Tongue (tissue), 3 donors: ENCODE measurements at places on chromosomes 5 and 9.

- DNase-seq = no peak
These were observed 101.6 kb downstream of the FBXW11 start for GRCh38 chr5:171904886-171905285.

DNA sequence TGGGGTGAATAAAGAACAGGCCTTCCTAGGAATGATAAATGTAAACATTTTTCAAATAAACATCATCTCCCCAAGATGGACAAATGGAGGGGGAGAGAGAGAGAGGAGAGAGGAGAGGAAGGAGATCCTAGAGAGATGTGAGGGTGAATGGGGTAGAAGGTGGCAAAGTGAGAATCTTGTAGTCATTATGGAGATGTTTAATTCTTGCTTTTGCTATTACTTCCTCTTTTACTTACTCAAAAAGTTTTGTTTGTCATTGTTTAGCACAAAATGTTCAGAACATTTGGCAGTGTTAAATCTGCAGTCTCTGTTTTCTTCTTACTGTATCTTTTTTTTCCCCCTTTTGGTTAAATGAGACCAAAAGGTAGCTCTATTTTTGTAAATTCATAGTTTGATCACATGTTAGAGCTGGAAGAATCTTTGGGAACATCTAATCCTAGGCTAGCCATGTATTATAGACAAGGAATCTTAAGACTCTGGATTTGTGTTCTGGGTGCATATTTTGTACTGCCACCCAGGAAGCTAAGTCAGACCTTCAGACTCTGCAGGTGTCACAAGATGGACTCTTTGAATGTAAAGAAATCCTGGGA, 266.1 kb downstream of the NTRK2 start:
- no peak for DNase-seq

- no peak for DNase-seq
These were observed 595.6 kb downstream of the CAAP1 start for GRCh38 chr9:26296910-26297572.

DNA sequence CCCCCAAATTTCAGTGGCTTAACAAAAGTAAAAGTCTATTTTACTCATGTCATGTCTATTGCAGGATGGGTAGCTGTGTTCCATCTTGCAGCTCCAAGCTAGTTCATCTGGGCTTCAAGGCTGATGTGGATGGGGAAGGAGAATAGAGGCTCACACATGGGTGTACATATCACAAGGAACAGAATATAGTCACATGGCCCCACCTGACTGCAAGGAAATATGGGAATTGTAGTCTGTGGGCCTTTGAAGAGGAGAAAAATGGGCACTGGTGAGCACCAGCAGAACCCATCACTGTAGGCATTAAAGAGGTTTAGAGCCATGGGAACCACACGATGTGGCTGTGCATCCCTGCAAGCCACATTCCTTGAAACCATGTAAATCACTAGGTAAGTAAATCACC, 17.9 kb upstream of the TRIO start:
- no peak for DNase-seq

DNA sequence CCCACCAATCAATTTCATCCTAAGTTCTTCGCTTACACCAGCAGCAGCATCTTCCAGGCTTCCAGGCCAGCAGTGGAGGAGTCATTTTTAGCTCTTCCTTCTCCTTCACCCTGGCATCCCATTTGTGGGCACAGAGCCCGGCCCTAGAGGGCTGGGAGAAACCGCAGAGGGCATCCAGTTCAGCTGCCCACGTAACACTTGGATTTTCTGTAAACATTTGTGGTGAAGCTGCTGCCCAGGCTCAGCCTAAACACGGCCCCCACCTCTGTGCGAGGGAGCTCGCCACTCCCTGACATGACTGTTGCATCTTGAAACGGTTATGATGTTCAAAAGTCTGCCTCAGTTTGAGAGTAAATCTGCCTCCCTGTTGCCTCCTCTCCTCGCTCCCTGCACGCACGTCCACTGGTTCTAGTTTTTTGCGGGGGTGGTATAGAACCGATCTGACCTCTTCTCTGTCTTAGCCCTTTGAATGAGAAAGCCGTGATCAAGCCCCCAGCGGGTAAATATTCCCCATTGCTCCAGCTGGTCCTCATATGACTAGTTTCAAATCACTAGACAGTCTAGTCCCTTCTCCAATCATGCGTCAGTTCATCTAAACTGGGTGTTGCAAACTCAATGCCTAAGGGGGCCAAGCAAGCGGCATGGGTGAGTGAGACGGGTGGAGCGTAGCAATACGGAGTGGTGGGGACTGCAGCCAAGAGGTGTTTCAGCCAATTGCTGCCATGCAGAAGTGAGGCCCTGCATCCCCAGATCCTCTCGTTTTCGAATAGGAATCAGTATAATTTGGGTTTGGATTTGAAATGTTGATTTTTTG, 34.9 kb upstream of the N4BP3 start:
- DNase-seq = peak; percentile 10

- peak; percentile 70 for DNase-seq
These were observed 71.9 kb downstream of the ACTL7B start for GRCh38 chr9:108783731-108784495.

GRCh38 chr9:13994240-13994639, 319.7 kb downstream of the NFIB start:
- DNase-seq = no peak

DNA sequence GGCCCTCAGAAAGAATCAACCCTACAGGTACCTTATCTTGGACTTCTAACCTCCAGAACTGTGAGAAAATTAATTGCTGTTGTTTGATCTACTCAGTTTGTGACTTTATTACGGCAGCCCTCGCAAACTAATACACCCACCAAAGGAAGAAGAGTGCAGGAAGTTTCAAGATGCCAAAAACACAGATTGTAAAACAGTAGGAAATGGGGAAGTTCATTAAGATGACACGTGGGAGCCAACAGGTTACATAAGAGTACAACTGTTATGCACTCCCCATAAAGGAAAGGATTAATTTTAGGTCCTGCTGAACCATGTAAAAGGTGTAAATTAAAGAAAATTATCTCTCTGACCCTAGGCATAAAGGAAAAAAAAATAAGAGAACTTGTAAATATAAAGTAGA, 294.3 kb downstream of the EPB41L4A start:
- DNase-seq = no peak

- DNase-seq = no peak
These were observed 596.1 kb downstream of the ELAVL2 start for GRCh38 chr9:23229890-23230317.

DNA sequence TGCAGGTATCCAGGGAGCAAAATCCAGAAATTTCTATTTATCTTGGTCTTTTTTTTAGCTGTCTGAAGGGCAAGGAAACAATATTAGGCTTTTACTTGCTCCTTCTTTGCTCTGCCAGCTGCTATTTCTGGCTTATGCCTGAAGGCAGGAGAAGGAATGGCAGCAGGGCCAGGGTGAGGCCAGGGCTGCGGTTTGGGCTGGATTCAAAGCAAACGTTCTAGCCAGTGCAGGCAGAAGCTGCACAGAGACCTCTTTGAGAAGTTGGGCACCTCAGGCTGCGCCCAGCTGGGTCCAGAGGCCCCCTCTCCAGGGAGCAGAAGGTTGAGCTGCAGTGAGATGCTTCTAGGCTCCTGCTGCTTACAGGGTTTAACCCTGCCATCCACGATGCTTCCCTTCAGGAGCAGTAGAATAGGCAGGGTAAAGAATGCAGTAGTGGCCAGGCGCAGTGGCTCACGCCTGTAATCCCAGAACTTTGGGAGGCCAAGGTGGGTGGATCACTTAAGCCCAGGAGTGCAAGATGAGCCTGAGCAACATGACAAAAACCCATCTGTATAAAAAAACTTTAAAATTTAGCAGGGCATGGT, 201.2 kb downstream of the ADCY2 start:
- DNase-seq = peak; percentile 55

GRCh38 chr9:130982636-130983358, 26.2 kb upstream of the LAMC3 start:
- no peak for DNase-seq

DNA sequence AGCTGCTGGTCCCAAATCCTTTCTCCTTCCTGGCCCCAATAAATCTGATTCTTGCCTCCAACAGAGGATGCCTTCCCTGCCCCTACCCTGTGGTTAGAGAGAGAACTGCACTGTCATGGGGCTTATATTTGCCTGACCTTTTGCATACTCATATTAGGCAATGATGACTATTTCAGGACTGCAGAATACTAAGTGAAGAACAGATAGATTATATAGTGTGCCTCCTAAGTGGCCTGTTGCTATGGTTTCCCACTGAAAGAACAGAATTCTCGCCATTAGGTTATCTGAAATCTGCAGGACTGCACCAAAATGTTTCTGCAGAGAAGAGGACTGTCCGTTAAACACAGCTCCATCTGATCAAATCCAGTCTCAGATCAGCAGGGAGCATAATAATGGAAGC, 87.3 kb upstream of the CCNG1 start:
- no peak for DNase-seq

DNA sequence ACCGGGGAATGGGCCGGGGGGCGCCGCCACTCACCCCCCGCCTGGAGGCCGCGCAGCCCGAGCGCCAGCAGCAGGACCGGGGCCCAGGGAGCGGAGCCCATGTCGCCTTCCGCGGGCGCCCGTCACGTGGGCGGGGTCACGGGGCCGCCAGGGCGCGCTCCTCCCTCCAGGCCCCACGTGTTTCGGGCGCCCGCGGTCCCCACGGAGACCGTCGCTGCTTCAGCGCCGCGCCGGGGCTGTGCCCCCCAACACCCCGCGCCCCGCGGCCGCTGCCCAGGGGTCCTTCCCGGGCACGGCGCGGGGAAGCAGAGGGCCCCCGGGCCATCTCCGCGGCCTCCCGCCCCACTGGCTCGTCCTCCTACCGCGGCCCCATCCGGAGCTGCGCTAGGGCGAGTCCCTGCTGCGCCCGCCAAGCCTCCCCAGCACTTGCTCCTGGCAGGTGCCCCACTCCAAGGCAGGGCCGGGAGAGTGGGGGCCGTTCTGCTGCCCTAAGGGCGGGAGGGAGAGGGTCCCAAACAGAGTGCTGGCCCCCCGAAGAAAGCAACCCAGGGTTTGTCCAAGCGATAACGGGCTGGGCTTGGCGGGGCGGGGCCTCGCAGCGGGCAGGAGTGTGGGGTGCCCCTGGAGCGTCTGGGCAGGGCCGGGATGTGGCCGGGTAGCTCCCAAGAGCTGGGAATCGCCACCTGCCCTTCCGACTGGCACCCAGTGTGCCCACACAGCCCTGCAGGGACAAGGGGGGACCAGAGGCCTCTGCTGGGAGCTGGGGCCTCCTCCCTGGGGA, at the start of gene DPP7:
TSS of gene DPP7 (minus strand) at position 121 of the 781 bp plus-strand sequence. CDS start at position 101, 20 bp downstream.
- DNase-seq = peak; percentile 57

DNA sequence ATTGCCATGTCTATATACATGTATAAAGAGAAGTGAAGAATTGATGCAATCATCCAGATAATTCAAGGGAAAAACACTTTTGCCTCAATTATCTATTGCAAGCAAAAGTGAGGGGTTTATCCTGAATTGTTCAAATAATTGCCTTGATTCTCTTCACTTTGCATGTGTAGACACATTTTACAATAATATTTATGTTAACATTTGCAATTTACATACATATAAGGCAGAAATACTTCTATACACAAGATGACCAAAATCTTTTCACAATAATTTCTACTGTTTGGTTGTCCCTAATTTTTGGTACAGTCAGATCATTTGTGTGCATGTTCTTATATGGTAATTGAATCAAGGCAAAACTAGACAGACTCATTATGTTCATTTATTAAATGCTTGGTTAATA, 285.3 kb upstream of the TMEM161B start:
- no peak for DNase-seq

- DNase-seq = no peak
These were observed 182.2 kb upstream of the ANKRD55 start for GRCh38 chr5:56415356-56415765.

DNA sequence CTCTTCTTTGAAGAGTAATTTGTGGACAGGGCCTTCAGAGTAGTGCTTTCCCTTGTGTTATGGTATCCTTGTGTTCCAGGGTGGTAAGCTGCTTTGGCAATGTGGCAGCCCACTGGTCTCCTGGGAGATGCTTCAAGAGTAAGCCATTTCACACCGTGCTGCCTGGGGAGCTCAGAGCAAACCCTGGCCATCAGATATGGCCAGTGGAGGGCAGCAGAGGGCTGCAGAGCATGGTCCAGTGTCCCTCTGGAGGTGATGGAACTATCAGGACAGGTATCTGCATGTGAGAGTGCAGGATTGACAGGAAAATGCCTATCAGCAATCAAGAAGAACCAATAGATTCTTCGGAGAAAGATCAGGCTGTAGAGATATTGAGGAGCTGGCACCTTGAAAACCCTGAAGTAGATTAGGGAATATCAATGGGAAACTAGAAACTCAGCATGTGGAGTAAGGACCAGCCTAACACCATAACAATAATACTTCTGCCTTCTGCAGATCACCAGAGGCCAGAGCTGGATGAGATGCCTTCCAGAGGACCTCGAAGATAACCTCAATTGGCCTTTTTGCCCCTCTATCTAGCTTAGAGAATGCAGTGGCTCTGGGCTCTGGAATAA, 90.8 kb downstream of the PLPPR1 start:
- DNase-seq = peak; percentile 60

GRCh38 chr9:98381311-98382103, 126.1 kb upstream of the TBC1D2 start:
- DNase-seq = no peak

DNA sequence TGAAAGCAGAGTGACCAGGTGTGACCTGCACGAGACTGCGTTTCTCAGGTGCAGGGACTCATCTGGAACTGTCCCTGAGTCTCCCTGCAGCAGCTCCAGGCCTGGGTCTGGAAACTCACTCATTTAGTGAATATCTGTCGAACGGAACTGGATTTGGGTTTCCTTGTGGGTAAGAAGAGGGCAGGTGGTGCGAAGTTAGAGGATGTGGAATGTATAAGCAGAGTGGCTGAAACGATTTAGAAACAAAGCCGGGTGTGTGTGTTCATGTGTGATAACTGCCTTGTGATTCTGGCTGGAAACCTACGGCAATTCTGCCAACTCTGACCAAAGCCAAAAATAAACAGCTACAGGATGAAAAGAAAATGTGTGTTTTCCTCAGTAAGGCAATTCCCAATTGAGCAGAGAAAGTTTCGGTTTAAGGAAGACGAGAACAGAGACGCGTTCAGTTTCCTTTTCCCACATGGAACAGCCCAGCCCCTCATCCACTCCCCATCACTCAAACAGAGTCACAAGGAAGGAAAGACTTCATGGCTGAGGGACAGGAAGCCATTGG, 130.3 kb downstream of the NSG2 start:
- DNase-seq = peak; percentile 14

DNA sequence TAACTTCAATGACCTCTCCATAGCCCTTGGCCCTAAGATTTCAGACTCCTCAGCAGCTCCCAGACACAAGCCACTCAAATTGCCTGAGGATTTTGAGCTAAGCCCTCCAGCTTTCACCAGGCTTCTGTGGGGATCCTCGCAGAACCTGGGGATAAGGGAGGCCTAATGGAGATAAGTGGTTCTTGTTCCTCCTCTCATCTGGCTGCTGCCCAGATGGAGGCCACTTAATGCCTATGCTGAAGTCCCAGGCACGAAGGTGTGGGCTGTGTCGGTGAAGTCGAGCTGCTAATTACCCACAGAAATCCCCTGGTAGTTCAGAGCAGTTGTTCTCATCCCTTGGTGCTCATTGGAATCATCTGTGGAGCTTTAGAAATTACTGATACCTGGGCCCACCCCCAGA, 10.3 kb upstream of the FAT2 start:
- DNase-seq = no peak

GRCh38 chr9:6036391-6036790, 21.0 kb upstream of the RANBP6 start:
- DNase-seq = no peak

- peak; percentile 74 for DNase-seq
These were observed 116.9 kb upstream of the ARRDC3 start for GRCh38 chr5:91499943-91500531.
